Astrocyte of the cerebellum (primary cell): ENCODE measurements at places on chromosomes 11 and 22.
A peak's percentile ranks its signal among the peaks of the same experiment; 100 is the strongest.

DNA sequence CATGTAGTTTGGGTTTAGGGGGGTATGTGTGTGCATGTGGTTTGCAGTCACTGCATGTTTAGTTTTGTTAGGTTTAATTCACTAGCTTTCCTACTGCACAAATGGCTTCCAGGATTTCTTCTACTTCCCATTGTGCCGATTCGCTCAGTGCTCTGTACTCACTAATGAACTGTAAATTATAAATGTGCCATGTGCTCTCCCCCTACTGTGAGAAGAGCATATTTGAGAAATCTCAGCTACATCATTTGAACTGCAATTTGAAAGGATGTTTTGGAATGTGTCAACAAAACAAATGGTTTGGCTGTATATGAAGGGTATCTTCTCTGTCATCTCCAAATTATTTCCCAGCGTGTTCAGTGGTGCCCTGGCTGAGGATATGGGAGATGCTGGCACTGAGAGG lies 28.1 kb downstream of the CYB5R2 start:
- no peak for DNase-seq

GRCh38 chr11:76150141-76150540 lies 56.2 kb downstream of the WNT11 start:
- no peak for DNase-seq

DNA sequence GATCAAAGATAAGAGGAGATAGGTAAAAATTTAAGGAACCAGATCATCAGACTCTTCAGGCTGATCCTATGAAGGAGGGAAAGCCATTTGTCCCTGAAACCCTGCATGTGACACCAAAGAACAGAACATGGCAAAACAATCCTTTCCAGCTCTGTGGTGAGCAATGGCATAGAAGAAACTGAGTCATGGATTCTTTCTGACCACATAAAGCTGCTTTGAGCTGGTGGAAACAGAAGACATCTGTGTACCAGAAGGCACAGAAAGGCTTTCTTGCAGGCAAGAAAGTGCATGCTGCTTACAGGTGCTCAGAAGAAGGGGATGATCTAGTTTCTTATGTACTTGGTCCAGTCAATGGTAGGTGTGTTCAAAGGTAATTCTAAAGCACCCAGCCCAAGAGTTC lies 45.0 kb upstream of the APOA1 start:
- DNase-seq = peak; percentile 45

DNA sequence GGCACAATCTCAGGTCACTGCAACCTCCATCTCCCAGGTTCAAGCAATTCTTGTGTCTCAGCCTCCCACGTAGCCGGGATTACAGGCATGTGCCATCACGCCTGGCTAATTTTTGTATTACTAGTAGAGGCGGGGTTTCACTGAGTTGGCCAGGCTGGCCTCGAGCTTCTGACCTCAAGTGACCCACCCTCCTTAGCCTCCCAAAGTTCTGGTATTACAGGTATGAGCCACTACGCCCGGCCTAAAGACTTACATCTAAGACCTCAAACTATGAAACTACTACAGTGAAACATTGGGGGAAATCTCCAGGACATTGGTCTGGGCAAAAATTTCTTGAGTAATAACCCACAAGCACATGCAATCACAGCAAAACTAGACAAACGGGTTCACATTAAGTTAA lies 13.8 kb upstream of the FAM181B start:
- no peak for DNase-seq

DNA sequence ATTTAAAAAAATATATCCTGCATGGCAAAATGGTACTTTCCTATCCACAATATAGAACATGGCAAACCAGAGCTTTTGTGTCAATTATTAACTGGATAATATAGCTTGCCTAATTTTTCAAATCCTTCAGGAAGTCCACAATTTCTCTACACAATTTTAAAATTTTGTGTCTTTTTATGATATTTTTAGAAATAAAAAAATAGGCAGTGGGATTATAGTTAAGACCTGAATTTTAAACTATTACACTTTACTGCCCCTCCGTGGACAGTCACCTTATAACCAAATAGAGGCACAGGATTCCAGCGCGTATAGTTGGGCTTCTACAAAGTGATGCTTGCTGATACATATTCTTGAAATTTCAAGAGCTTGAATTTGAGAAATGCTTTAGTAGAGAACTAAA lies 2.1 kb upstream of the DMC1 start:
- peak; percentile 41 for DNase-seq

GRCh38 chr11:132184079-132184478 lies 813.7 kb downstream of the NTM start:
- no peak for DNase-seq

DNA sequence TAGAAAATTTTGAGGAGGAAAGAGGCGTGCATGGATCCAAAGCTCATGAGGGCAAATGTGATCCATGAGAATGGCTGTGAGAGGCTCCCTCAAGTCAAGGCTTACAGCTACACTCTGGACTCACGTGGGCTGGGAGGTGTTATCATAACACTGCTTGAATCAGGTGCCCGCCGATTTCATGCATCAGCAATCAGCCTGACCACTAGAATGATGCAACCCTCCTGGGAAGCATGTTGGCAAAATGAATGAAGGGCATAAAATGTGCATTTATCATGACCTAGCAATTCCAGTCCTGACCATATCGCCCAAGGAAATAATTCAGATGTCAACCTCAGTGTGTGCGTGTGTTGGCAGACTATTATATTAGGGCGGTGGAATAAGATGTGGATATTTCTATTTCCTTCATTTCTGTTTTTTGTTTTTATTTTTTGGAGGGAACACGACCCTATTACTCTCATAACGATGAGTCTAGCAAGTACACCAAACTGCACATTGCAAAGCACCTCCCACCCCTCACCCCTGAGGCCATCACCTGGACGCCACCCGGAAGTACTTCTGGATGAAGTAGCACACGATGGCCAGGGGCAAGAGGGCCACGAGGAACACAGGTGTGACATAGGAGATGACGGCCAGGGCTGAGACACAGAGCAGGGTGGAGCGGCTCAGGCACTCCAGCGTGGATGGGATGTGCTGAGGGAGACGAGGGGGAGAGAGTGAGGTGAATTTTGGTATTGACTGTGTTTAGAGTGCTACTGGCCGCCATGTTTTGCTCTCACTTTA lies 15.7 kb upstream of the KCNJ11 start:
- DNase-seq = no peak

- no peak for DNase-seq
These were observed 36.6 kb upstream of the NECTIN1 start for GRCh38 chr11:119765628-119766027.

DNA sequence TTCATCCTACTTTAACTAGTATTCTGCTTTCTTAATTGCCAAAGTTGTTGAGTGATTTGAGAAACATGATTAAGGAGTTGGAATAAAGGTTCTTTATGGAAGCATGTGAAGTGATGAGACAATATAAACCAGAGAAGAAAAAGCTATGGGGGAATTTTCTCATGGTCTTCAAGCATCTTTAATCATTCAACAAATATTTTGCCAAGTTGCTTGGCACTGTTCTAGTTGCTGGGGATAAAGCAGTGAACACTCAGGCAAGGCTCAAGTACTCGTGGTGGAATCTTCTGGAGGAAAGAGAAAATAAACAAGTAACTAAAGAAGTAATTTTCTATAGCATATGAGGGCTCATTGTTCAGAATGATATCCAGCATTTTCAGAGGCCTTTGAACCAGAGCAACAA lies 9.2 kb upstream of the PIWIL4 start:
- no peak for DNase-seq

GRCh38 chr11:34616830-34617504 lies 3.9 kb upstream of the EHF start:
- DNase-seq = no peak

- no peak for DNase-seq
These were observed 898 bp upstream of the ROBO3 start for GRCh38 chr11:124864176-124864891.

DNA sequence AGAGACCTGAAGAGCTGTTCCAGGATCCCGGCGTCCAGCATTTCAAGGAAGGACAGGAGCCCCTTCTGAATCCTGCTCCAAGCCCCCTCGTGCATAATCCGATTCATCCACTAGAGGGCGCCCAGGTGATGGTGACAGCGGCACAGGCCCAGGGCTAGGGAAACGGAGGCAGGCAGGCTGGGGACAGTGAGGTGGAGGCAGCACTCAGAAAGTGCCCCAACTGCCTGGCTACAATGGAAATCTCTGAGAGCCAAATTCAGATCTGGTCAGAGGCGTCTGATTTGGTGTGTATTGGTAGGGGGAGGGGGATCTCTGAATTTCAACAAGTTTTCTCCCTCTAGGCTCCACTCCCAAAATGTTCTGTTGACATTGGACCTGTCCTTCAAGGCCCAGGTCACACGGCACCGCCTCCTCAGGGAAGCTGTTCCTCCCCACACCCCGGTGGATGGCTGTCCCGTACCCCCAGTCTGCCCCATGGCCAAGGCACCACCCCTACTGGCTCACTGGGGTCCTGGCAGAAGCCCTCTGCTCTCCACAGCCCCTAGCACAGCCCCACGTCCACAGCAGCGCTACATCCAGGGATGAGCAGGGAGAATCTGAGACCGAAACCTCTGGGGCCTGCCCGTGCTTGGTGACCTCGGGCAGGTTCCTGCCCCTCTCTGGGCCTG lies 142.9 kb downstream of the CRYBB2 start:
- peak; percentile 13 for DNase-seq

DNA sequence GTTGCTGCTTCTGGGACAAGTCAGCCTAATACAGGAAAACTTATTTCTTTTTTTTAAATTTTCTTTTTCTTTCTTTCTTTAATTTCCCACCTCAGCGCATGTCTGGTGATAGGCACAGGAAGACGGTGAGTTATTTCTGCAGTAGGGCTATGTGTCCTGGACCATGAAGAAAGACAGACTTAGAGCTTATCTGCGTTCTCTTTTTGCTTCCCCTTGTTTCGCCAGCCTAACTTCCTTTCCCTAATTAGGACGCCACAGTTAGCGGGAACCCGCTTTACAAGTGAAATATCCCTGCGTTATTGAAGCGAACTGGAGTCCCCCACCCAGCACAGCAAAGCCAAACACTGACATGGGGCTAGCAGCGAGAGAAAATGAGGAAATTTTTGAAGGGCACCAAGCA lies 8.6 kb downstream of the OR6M1 start:
- DNase-seq = no peak

- DNase-seq = no peak
These were observed 91.7 kb downstream of the MED15 start for GRCh38 chr22:20599117-20599516.

DNA sequence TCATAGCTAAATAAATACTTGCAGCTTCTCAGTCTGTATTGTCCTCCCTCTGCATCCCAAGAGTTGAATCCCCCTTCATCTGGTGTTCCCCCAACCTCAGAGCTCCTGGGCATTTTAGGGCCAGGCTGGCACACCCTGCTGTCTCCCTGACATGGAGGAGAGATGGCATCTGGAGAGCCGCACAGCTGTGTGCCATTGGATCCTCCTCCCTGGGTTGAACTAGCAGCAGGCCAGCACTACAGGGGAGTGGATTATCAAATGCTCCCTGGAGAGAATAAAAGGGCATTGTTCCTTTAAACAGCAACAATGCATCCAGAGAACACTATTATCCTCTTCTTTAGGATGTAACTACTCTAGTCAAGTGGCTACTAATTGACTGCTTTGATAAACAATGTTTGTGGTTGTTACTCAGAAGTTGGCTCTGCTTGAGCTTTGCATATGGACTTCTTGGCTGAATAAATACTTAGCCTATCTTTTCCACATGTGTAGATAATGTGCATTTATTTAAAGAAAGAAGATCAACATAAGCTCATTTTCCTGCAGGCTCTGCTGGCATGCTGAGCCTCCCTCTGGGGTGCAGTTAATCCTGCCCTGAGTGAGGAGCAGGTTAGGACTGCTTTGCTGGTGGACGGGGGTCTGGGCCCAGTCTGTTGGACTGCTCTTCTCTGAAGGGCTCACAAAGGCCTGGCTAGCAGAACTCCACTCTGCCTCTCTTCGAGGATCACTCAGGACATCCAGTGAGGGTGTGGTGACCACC lies 897.2 kb downstream of the TBC1D22A start:
- DNase-seq = no peak

DNA sequence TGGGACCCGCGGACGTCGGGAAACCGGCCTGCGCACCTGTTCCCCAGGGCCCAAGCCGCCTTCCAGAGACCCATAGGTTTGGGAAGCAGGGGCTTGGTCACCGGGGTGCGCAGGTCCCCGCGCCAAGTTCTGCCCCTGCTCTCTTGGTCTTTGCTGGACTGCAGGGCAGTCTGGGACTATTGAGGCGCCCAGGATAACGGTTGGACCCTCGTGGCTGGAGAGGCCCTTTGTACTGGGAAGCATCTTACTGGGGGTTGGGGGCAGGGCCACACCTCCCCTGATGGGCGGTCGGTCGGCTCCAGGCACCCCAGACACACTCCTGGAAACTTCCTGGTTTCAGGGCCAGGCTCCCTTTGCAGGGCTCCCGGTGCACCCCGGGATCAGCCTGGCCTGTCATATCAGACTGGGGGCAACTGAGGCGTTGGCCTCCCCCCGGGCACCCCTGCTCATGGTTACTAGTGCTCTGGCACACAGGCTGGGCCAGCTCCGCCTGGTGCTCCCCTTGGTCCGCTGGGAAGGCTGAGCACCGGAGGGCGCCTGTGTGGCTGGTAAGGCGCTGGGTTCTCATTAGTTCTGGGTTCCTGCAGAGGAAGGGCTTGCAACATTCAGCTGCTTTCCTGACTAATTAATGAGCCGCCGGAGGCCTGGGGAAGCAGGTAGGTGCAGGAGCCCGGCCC lies 1250.5 kb downstream of the BRD1 start:
- no peak for DNase-seq

- no peak for DNase-seq
These were observed 2.8 kb downstream of the ZBTB16 start for GRCh38 chr11:114062272-114062671.

DNA sequence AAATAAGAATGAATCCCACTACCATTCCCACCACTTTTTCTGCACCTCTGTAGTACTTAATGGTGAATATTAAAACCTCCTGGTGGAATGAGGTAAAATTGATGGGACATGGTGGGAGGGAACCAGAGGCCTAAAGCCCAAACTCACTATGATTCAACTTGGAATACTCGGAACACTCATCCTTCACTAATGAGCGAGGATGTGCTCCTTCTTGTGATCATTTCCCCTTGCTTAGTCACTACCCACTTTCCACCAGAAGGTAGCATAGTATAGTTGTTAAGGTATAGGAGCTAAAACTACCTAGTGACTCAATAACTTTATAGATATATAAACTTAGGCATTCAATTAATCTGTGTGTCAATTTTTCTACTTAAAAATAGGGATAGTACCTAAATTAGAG lies 728.9 kb downstream of the OPCML start:
- DNase-seq = no peak

DNA sequence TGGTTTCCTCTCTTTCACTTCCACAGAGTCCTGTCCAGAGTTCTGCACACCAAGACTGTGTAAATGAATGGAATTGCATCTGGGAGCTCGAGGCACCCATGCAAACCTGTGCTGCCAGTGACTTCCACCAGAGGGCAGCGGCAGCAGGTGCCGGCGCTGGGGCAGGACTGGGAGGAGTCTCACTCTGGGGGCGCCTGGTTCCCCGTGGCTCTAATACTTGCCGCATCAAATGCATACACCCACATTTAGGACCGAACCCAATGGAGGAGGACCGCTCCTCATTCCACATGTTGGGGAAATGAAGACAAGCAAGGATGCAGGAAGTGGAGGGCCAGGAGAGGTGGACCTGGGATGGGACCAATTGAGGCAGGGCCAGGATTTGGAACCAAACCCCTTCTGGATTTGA lies 1.1 kb upstream of the CD6 start:
- no peak for DNase-seq

- DNase-seq = no peak
These were observed 194.3 kb downstream of the CEP164 start for GRCh38 chr11:117521974-117522373.

- peak; percentile 40 for DNase-seq
These were observed 61.7 kb downstream of the PARVB start for GRCh38 chr22:44085743-44086270.

GRCh38 chr11:32152216-32152615 lies 61.3 kb downstream of the RCN1 start:
- no peak for DNase-seq

GRCh38 chr22:40250608-40251007 lies 72.9 kb downstream of the TNRC6B start:
- DNase-seq = no peak
